Activated CD4-positive, alpha-beta memory T cell treated with anti-CD3 and anti-CD28 coated beads, Interleukin-2, amount 10 ng/mL, durations not matched to agents 7 days and 5 days (primary cell): ENCODE measurements at places on chromosomes 7 and 10. TPM values are rescaled to one million over a fixed set of nuclear protein-coding genes. Genes with fewer than 3 reads are reported as not detected.

GRCh38 chr10:74075906-74076305 is 74.7 kb downstream of the AP3M1 start:
- H3K4me1 ChIP-seq: peaks cover 41% of the 10 kb centered on the region
- no peaks in the 10 kb centered on the region for H3K27me3 ChIP-seq
- DNase-seq: no peak
- peak overlapping the region; percentile 15 for H3K27ac ChIP-seq
- peaks cover 61% of the 10 kb centered on the region for H3K36me3 ChIP-seq

GRCh38 chr10:42836771-42837468 is 54.3 kb downstream of the BMS1 start:
- H3K4me3 ChIP-seq: peak overlapping the region; percentile 30
- H3K36me3 ChIP-seq: peaks cover 2% of the 10 kb centered on the region
- H3K27ac ChIP-seq: no peak overlapping the region
- DNase-seq: no peak
- peaks cover 2% of the 10 kb centered on the region for H3K4me1 ChIP-seq

GRCh38 chr7:154927624-154928125 is 75.2 kb downstream of the PAXIP1 start:
- DNase-seq: peak; percentile 82
- peak overlapping the region; percentile 73 for H3K27ac ChIP-seq
- no peaks in the 10 kb centered on the region for H3K36me3 ChIP-seq
- H3K27me3 ChIP-seq: peaks cover 27% of the 10 kb centered on the region
- H3K4me3 ChIP-seq: peak overlapping the region; percentile 92
- peaks cover 17% of the 10 kb centered on the region for H3K4me1 ChIP-seq

- H3K4me3 ChIP-seq: peak overlapping the region; percentile 97
- H3K27ac ChIP-seq: peak overlapping the region; percentile 96
- H3K27me3 ChIP-seq: no peaks in the 10 kb centered on the region
- H3K4me1 ChIP-seq: peaks cover 40% of the 10 kb centered on the region
These were observed 1.2 kb downstream of the ING3 start for GRCh38 chr7:120951826-120952225.

The PRF1 gene
- total RNA-seq: 136 TPM

The AKR1C4 gene
- not detected for total RNA-seq

DNA sequence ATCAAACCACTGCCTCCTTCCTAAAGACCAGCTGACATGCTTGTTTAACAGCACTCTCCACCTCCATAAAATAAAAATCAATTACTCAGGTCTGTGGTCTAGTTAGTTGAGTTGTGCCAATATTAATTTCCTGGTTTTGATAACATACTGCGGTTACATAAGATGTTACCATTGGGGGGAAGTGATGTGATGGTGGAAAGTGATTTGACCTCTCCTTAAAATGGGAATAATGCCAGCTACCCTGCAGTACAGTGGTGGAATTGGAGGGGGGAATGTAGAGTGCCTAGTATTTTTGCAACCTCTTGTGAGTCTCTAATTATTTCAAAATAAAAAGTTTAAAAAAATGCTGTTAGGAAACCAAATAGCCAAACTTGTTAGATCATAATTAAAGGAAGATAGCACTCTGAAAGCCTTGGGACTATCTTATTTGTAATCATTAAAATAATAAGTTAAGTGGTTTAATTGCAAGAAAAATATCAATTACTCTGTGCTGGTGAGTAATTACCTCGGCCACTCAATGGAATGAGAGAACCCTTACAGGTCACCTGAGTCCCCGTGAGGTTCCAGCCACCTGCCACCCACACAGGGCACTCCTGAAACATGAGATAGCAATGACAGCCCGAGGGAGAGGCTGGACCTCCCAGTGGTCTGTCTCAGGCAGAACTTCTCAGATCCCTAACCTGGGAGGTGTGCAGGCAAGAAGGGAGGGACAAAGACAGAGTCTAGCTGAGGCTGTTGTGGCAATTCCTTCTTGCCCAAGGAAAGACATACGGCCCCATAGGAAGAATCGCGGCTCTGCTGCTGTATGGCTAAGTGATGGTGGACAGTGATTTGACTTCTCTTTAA is 94.1 kb downstream of the SH3PXD2A start:
- DNase-seq: no peak
- no peaks in the 10 kb centered on the region for H3K27me3 ChIP-seq
- H3K27ac ChIP-seq: no peak overlapping the region
- no peak overlapping the region for H3K4me3 ChIP-seq
- peaks cover 79% of the 10 kb centered on the region for H3K4me1 ChIP-seq

DNA sequence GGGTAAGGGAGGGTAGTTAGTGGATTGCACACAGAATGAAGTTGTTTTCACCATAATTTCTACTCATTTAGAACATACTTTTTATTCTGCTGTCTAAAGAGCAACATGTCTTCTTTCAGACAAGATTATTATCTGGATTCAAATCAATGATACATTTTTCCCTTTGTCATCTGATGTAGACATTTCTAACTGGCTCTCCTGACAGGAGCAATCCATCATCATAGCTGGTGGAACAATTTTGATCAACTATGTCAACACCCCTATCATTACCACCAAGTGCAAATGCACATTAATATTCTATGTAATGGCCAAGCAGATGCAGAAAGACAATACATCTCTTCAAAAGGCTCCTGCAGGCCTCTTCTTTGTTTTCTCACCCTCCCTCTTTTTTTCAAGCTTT is 672.9 kb upstream of the LRRTM3 start:
- no peaks in the 10 kb centered on the region for H3K36me3 ChIP-seq
- no peak overlapping the region for H3K27ac ChIP-seq
- H3K27me3 ChIP-seq: no peaks in the 10 kb centered on the region
- no peaks in the 10 kb centered on the region for H3K4me1 ChIP-seq

DNA sequence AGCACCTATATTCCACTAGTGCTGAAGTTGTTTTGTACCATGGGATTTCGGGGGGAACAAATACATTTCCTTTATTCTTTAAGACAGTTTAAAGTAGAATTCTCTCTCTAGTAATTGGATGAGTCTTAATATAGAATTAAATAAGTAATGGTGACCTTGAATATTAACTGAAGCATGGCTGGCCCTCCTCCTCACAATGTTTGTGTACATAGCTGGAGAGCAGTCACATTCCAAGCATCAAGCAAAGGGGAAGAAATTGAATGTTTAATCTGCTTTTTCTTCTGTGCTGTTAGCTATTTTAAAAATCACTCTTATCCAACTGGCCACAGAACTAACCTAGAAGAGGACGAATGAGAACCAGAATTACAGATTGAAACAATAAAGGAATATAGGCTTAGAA is 906.9 kb downstream of the CCSER2 start:
- no peak overlapping the region for H3K27ac ChIP-seq
- H3K27me3 ChIP-seq: no peaks in the 10 kb centered on the region
- no peaks in the 10 kb centered on the region for H3K36me3 ChIP-seq
- no peaks in the 10 kb centered on the region for H3K4me1 ChIP-seq
- DNase-seq: no peak
- no peak overlapping the region for H3K4me3 ChIP-seq

The UNCX gene
- not detected for total RNA-seq

DNA sequence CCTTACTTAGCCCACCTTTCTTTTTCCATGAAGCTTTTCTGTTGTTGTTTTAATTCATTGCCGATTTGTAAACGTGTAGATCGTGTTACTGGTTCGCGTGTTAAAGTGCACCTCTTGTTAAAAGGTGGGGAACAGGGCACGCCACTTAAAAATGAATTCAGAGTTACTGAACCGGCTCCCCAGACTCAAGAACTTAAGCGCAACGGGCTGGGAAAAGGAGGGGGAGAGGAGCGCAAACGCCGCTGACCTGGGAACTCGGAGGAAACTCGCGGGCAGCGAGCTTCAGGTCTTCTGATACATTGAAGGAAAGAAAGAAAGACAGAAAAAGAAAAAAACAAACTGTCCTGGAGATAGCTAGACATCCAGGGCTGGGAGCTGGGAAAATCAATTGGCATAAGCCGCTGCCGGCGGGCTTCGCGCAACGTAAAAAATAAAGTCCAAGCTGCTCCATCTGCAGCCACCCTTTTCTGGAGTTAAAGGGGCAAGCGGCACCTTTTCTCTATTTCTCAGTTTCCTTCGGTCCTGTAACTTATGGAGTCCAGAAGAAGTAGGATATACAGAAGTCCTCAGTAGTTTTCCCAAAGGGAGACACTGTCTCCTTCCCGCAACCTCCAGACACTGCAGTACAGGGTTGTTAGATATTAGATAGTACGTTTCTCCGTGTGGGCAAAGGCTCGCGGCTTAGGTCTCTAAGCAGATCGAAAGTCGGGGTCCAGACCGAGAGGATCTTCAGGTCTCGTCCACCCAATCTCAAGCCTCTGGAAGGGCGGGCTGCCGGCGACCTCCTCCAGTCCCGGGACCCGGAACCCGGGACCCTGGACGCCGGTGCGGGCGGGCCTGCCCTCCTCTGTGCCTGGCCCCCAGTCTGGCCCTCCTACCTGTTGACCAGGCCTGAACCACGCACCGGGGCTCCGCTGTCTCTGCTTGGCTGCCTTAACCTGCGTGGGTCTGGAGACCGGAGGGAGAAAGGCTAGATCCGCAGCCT is 1.8 kb upstream of the DLX6 start:
- H3K27me3 ChIP-seq: peaks cover 84% of the 10 kb centered on the region
- no peak for DNase-seq
- H3K27ac ChIP-seq: no peak overlapping the region
- no peak overlapping the region for H3K4me3 ChIP-seq
- H3K36me3 ChIP-seq: peaks cover 4% of the 10 kb centered on the region

The LIPJ gene
- total RNA-seq: not detected

The TCAF2 gene
- 50.8 TPM for total RNA-seq

DNA sequence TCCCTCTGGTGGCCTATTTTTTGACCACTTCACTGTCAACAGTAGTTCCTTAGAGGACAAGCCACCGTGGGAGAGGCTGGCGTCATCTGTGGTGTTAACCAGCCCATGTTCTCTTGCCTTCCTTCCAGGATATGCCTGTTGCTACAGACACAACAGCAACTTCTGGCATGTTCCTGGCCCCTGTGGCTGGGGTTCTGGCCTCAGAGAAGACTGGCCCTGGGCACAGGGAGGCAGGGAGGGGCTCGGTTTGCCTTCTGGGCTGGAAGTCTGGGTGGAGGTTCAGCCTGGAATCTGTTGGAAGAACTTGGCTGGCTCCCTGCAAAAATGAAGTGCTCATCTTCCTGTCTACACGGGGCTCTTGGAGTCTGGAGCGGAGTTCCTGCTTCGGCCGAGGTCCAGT is 25.7 kb downstream of the GOLGA7B start:
- H3K27ac ChIP-seq: no peak overlapping the region
- H3K4me3 ChIP-seq: no peak overlapping the region
- H3K4me1 ChIP-seq: no peaks in the 10 kb centered on the region
- DNase-seq: no peak
- no peaks in the 10 kb centered on the region for H3K36me3 ChIP-seq

The HYAL4 gene
- not detected for total RNA-seq

The IL2RA gene
- total RNA-seq: 446 TPM

The CLRN3 gene
- not detected for total RNA-seq

- H3K36me3 ChIP-seq: peaks cover 3% of the 10 kb centered on the region
- peak overlapping the region; percentile 75 for H3K27ac ChIP-seq
- peak; percentile 49 for DNase-seq
- no peaks in the 10 kb centered on the region for H3K27me3 ChIP-seq
These were observed 97.7 kb downstream of the SH3PXD2A start for GRCh38 chr10:103757531-103758293.

GRCh38 chr10:124132876-124133275 is 39.5 kb upstream of the CHST15 start:
- H3K27me3 ChIP-seq: peaks cover 8% of the 10 kb centered on the region
- H3K36me3 ChIP-seq: no peaks in the 10 kb centered on the region
- no peak overlapping the region for H3K27ac ChIP-seq

The STEAP1B gene
- total RNA-seq: 0.30 TPM

GRCh38 chr10:48282829-48283228 is 8.3 kb upstream of the FRMPD2 start:
- H3K27me3 ChIP-seq: peaks cover 33% of the 10 kb centered on the region
- no peaks in the 10 kb centered on the region for H3K36me3 ChIP-seq
- no peak for DNase-seq
- H3K4me1 ChIP-seq: peaks cover 8% of the 10 kb centered on the region

- no peak for DNase-seq
- peaks cover 31% of the 10 kb centered on the region for H3K27me3 ChIP-seq
- no peaks in the 10 kb centered on the region for H3K4me1 ChIP-seq
- H3K4me3 ChIP-seq: no peak overlapping the region
- H3K36me3 ChIP-seq: no peaks in the 10 kb centered on the region
These were observed 8.0 kb downstream of the FRMPD2 start for GRCh38 chr10:48266528-48266927.

GRCh38 chr7:99032928-99033327 is 111.0 kb downstream of the SMURF1 start:
- H3K27ac ChIP-seq: no peak overlapping the region
- no peak overlapping the region for H3K4me3 ChIP-seq
- H3K27me3 ChIP-seq: no peaks in the 10 kb centered on the region

- no peak overlapping the region for H3K4me3 ChIP-seq
- H3K36me3 ChIP-seq: peaks cover 8% of the 10 kb centered on the region
- no peak overlapping the region for H3K27ac ChIP-seq
- H3K4me1 ChIP-seq: no peaks in the 10 kb centered on the region
- DNase-seq: no peak
These were observed 39.2 kb upstream of the MKLN1 start for GRCh38 chr7:131288450-131288849.

GRCh38 chr7:149778696-149779501 is 5.5 kb upstream of the ZNF467 start:
- peaks cover 11% of the 10 kb centered on the region for H3K27me3 ChIP-seq
- no peak overlapping the region for H3K4me3 ChIP-seq
- DNase-seq: no peak
- H3K36me3 ChIP-seq: no peaks in the 10 kb centered on the region
- H3K4me1 ChIP-seq: peaks cover 2% of the 10 kb centered on the region

- DNase-seq: no peak
- H3K27me3 ChIP-seq: no peaks in the 10 kb centered on the region
- H3K4me3 ChIP-seq: no peak overlapping the region
These were observed 18.4 kb downstream of the SORBS1 start for GRCh38 chr10:95542761-95543160.

The ADCYAP1R1 gene
- not detected for total RNA-seq

DNA sequence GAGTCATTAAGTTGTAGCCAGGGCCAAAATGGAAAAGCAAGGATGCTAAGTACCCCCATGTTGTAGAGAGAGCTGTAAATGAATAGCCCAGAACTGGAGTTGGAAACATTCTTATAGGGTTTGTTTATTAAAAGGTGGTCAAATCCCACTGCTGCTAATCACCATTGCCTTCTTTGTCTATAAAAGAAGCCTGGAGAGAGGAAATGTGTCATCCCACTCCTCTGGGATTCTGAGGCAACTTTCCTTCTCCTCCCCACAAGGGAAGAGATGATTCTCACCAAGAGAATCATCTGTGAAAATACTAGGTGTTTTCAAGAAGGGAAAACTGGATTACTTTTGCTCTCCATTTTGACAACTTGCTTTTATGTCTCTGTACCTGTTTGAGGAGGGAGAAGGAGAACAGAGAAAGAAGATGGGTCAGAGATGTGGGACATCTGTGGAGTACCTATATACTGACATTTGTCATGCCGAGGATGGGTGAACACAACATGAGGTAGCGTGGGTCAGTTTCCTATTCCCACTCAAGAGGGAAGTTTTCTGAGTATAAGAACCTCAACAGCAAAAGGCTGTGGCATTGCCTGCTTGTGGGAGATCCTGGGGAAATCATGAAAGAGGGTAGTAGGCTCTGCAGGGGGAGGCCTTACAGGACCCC is 262.2 kb downstream of the KIF20B start:
- peaks cover 1% of the 10 kb centered on the region for H3K27me3 ChIP-seq
- no peak overlapping the region for H3K27ac ChIP-seq
- H3K36me3 ChIP-seq: no peaks in the 10 kb centered on the region
- H3K4me3 ChIP-seq: no peak overlapping the region
- H3K4me1 ChIP-seq: no peaks in the 10 kb centered on the region

The FXYD4 gene
- total RNA-seq: not detected

GRCh38 chr7:26388256-26388655 is 96.6 kb downstream of the SNX10 start:
- no peaks in the 10 kb centered on the region for H3K36me3 ChIP-seq
- H3K4me3 ChIP-seq: no peak overlapping the region
- peaks cover 7% of the 10 kb centered on the region for H3K4me1 ChIP-seq
- H3K27me3 ChIP-seq: peaks cover 57% of the 10 kb centered on the region
- no peak overlapping the region for H3K27ac ChIP-seq

The ETV1 gene
- total RNA-seq: 3.6 TPM

The TRPV5 gene
- not detected for total RNA-seq
